ENCODE measurements at places on chromosomes 11 and 22.

DNA sequence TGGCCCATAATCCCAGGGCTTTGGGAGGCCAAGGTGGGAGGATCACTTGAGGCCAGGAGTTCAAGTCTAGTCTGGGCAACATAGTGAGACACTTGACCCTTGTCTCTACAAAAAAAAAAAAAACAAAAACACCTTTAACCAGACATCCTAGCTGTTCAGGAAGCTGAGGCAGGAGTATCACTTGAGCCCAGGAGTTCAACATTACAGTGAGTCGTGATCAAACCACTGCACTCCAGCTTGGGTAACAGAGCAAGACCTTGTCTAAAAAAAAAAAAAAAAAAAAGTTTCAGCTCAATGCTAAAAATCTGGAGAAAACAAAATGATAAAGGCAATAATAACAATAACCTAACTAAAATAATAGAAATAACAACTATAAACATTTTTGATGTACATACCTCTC is 22.6 kb upstream of the APLP2 start:
- no peak for DNase-seq

DNA sequence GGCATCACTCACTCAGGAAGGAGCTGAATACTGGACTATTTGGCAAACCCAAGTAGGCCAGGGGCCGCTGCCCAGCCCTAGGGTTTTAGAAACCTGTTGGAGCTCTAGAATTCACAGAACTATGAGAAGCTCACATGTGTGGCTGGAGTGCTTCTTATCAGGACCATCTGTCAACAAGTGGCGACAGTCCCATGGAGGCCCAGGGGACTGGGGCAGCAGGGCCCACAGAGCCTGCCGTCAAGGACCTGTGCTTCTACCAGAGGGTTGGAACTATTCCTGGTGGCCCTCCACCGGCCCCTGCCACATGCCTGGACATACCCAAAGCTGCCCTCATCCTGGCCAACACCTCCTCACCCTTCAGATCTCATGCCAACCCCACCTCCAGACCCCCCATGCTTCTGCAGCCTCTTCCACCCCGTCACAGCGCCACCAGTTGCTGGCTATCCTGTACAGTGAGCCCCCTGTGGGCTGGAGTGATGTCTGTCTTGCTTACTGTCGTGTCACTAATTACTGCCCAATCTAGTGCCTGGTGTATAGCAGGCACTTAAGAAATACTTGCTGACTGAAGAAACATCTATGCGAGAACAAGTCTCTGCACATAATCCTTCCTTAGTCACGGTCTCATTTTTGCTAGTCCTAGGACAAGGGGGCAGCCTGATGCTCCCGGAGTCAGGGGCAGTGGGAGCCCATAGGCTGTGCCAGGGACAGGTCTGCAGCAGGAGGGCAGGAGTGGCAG is 27.2 kb upstream of the RASL10A start:
- DNase-seq: no peak

- no peak for DNase-seq
Measured at GRCh38 chr11:77106321-77106720, 3.7 kb downstream of the OMP start.

- DNase-seq: no peak
Measured at GRCh38 chr11:93481279-93481678, 61.9 kb downstream of the SMCO4 start.

- no peak for DNase-seq
Measured at GRCh38 chr11:119295178-119295577, 21.8 kb downstream of the MCAM start.

All from A673 (cell line).